SW 1271 (cell line): ENCODE measurements at places on chromosomes 5 and 9.

DNA sequence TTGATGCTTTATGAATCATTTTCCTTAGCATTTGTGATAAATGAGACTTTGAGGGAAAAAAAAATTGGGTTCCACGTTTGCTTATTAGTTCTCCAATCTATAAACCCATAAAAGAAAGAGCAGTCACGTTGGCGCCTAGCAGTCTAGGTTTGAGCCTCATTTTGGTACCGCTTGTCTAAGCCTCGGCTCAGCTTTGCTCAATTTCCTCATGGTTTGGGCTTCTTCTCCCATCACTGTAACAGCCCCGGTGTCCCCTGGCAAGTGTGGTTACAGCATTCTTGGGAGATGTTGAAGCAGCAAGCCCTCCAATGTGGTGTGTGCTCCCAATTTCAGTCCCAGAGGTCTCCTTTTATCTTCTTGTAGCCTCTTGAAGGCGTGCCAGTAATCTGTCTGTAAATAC, 578.4 kb downstream of the CDK5RAP2 start:
- DNase-seq: no peak

DNA sequence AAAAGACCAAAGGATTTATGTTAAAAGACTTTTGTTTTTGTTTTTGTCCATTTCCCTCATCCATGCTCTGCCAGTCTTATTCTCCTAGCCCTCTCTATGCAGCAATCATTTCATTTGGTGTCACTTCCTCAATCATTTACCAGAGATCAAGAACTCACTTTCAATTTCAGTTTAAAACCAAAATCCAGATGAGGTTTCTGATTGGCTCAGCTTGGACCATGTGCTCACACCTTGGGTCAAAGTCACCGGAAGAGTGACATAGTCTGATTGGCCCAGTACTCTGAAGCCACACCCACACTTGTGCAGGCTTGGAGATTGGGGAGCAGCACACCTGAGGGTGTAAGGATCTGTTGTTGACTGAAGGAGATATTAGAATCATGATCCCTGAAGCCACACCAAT, 79.6 kb downstream of the TLR4 start:
- no peak for DNase-seq

GRCh38 chr9:108994695-108995094, 18.6 kb downstream of the CTNNAL1 start:
- no peak for DNase-seq

GRCh38 chr9:113993838-113994540, 84.1 kb downstream of the AMBP start:
- DNase-seq: no peak
